ENCODE measurements at places on chromosomes 16 and 17.

DNA sequence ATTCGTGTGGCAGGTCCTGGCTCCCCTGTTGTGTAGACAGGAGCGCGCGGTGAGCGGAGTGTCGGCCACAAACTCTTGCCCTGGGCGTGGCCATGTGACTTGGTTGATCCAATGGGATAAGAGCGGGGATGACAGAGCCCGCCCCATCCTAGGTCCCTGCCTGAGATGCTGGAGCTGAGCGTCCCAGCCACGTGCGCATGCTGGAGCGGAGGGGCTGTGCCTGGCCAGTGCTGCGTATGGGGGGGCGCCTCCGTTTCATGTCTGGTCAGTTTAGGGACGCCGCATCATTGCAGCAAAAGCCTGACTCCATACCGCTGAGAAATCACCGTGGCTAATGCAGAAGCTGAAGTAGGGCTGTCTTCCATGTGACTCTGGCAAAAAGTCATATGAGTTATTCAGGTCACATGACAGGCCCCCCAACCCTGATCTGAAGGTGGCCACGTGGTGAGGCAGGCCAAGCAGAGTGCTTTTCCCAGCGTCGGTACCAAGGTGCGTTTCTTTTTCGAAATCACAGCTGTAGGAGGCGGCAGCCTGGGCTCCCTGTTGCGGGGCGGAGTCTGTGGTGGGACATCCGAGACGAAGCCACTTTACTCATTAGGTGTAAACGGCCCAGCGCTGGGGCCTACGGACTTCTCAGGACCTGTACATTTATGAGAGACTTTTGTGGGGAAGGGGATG lies 22.5 kb downstream of the HSBP1 start:
- no peak for DNase-seq

- no peak for DNase-seq
Measured at GRCh38 chr17:66948061-66948750, 16.3 kb upstream of the CACNG4 start.

DNA sequence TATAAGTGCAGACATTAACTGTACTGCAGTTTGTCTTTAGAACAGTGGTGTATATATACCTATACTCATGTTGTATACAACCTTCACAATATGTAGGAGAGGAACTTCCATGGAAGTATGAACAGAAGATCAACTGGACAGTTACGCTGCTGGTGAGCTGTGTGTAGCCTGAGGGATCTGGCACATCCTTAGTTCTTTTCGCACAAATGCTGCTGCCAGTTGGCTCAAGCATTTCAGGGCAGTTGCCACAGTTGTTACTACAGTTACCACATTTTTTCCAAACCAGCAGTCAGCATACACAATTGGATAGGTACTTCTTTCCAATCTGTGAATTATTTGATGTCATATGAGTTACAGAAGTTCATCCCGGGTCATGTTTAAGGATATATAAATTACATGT lies 539.6 kb upstream of the HSBP1 start:
- DNase-seq: no peak

DNA sequence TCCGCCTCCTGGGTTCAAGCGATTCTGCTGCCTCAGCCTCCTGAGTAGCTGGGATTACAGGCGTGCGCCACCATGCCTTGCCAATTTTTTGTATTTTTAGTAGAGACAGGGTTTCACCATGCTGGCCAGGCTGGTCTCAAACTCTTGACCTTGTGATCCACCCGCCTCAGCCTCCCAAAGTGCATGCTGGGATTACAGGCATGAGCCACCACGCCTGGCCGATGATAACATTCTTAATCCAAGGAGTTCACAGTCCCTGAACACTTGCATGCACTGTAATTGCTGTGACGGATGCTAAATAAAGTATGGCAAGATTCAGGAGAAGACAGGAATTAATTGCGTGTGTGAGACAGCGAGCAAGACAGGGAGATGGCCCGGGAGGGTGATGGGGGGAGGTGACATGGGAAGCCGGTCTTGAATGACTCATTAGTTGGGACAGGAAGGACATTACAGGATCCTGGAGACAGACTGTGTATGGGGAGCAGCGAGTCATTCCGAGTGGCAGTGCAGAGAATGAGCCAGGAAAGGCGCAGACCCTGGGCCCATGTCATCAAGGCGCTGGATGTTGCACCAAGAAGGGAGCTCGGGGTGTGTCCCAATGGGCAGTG lies 6.7 kb downstream of the ABCA3 start:
- DNase-seq: no peak

GRCh38 chr17:55622547-55622946 lies 100.1 kb downstream of the TMEM100 start:
- DNase-seq: no peak

DNA sequence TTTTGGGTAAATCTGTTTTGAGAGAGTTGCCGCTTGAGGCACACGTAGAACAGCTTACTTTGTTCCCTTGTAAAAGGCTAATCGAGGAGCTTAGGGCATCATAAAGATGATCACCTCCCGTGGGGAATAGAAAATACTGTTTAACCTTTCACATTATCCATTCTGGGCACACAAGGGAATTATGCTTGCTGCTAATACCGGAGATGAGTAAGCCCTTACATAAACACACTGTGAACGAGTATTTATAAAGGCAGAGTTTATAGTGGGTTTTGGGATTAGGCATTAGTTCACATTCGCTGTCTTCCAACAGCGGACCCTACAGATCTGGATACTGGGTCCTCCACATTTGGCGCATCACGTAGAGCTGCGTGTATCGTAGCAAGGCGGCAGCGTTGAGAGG lies 51.2 kb upstream of the CNTNAP4 start:
- no peak for DNase-seq

DNA sequence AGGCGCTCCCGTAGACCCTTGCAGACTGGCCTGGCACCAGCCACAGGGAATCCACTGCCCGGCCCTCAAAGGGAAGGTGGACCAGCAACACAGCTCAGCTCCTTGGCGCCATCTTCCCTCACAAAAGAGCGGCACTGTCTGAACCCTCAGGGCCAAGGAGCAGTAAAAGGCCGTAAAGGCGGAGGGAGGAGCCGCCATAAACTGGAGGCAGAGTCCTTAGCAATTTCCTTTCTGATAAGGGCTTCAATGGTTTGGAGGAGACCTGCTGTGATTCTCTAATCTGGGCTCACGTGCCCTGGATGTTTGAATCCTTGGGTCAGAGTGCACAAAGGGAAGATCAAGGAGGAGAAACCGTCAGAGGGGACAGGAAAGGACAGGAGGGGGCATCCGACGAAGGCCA lies 15.5 kb upstream of the AXIN2 start:
- DNase-seq: no peak

- DNase-seq: no peak
Measured at GRCh38 chr16:24151482-24151939, 104.6 kb upstream of the CACNG3 start.

DNA sequence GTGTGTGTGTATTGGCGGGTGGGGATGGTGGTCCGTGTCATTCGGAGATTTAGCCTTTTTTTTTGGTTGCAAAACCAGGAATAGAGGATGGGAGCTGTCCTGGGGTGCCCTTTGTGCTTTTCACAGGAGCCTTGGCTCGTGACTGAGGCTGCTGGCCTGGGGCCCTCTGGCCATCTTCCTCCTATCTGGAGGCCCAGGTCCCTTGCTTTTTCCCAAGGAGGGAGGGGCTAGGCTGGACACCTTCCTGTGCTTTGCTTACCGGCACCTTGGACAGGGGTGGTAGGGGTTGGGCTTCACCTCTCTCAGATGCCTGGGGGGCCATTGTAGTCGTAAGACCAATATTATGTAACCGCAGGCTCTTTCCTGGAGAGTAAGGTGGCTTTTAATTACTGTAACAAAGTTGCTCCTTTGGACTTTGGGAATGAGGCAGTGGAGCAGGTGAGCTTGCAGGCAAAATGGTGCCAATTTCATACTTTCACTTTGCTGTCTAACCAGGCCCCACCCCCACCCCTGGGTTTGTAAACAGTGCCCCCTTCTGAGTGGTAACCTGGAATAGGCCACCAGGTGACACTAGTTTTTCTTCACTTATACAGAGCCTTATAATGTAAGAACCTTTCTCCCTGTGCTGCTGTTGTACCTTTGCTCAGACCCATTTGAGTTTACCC lies 1.2 kb downstream of the DYNLL2 start:
- DNase-seq: peak; percentile 48

- peak; percentile 85 for DNase-seq
Measured at GRCh38 chr17:80063830-80064585, 27.6 kb downstream of the CCDC40 start.

DNA sequence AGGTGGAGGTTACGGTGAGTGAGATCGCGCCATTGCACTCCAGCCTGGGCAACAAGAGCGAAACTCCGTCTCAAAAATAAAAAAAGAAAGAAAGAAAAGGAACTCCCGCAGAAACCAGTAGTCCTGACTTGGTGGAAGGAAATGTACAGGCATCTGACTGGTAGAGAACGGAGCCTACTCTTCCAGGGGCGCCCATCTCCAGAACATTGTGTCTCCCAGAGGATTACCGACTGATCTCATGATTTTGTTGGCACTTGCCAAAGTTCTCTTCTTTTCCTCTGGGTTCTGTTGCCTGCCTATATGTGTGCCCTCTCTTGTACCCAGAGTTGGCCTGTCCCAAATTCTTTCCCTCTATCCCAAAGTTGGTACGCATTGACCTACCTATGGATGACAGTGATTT lies 24.2 kb downstream of the DDX19A start:
- DNase-seq: no peak

DNA sequence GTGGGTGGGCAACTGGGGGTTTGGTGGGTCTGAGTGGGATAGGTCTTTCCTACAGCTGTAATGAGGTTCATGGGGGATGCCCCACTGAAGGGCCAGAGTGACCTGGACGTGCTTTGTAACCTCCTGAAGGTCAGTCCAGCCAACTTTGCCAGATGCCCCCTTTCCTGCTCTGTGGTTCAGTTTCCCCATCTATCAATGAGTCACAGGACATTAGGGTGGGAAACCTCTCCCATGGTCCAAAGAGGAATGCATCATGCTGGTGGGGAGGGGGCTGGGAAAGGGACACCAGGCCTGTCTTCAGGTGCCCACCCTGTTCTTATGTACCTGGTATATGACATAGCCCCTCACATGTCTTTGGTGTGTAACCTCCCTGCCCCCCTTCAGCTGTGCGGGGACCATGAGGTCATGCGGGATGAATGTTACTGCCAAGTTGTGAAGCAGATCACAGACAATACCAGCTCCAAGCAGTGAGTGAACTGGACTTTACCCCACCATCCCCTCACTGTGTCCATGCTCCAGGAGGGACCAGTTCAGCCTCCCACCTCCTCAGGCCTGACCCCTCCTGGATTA lies 24.0 kb upstream of the ALKBH5 start:
- DNase-seq: no peak

DNA sequence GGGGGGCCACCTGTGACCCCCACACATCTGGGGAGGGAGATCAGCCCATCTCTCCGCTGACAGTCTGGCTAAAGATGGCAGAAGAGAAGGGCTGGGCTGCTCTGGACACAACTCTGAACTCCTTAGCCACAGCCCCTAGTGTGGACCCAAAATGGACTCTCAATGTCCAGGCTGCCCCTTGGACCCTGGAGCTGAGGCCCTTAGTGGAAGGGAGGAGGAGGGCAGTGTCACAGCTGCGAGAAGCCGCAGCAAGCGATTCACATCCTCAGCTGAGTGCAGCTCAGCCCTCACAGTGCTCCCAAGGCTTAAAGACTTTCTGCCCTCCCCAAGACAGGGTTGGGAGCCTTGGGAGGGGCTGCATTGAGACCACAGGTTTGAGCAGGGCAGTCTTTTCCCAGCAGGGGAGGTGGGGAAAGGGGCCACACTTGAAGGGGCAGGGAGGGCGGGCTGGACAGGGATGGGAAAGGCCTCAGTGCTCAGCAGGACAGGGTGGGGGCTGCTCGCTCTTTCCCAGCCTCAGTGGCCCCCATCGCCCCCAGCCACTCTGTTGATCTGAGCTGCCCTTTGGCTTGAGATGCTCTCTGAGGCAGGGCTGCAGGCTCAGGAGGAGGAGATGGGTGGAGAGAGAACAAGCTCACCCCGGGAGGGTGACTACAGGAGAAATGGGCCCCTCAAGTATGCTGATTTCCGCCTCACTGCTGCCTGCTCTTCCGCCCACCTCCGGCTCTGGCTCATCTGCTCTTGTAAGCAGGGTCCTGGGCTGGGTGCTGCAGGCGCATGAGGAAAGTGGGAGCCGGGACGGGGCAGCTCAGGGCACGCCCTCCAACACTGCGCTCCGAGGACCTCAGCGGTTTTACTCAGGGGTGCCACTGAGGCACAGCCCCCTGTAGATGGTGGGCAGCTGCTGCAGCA lies 50.9 kb upstream of the MTSS2 start:
- DNase-seq: no peak

DNA sequence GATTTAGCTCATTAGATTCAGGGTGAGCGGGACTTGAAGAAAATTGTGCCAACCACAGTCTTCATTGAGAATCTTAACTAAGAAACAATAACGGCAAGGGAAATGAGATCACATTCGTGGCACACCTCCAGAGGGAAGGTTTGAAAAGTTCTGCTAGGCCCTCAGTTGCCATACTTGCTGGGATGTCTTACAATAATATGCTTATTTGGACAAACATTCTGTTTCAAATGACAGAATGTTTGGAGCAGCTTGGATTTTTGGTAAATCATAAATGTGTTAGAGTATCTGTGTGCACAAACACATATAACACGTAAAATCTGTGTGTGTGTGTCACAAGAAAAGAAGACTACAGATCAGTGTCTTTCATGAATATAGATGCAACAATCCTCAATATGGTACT lies 24.6 kb upstream of the TEKT3 start:
- DNase-seq: no peak

DNA sequence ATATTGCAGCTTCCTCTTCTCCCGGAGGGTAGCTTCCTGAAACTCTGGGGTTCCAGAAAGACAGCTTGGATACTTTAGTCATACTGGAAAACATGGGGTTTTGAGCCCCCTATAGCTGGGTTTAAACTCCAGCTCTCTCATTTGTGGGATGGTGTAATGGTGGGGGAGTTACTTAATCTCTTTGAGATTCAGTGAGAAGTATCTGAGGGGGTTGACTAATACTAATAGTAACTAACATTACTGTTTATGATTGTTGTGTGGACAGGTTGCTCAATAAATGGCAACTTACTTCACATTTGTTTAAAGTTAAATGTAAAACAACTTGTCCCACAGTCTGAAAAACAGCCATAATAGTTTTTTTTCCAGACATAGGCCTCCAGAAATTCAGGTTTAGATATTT lies 5.1 kb upstream of the SUZ12 start:
- DNase-seq: peak; percentile 23

- no peak for DNase-seq
Measured at GRCh38 chr16:64445649-64446048, 676.2 kb downstream of the CDH11 start.

DNA sequence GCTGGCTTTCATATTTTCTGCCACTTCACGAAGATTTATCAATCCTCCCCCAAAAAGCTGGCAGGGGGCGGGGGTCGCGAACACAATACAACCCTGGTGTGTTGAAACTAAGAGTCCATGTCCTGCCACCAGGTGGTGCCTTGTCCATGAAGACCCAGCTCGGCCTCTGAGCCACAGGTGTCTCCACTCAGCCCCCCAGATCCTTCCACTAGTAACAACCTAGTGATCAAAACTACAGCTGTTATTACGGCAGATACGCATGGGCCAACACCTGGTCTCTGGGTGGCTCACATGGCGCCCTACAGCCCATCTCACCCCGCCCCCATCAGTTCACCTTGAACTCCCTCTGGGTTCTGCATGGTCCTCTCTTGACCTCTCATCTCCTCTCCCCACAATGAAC lies 27.7 kb downstream of the USP7 start:
- peak; percentile 14 for DNase-seq
